Suppressor macrophage (primary cell): ENCODE measurements at places on chromosomes 5 and 9.

- DNase-seq = peak; percentile 64
Observed at GRCh38 chr9:93397661-93398373, 53.7 kb upstream of the FAM120A start.

- peak; percentile 91 for DNase-seq
Observed at GRCh38 chr5:78549043-78549442, 99.5 kb downstream of the LHFPL2 start.

DNA sequence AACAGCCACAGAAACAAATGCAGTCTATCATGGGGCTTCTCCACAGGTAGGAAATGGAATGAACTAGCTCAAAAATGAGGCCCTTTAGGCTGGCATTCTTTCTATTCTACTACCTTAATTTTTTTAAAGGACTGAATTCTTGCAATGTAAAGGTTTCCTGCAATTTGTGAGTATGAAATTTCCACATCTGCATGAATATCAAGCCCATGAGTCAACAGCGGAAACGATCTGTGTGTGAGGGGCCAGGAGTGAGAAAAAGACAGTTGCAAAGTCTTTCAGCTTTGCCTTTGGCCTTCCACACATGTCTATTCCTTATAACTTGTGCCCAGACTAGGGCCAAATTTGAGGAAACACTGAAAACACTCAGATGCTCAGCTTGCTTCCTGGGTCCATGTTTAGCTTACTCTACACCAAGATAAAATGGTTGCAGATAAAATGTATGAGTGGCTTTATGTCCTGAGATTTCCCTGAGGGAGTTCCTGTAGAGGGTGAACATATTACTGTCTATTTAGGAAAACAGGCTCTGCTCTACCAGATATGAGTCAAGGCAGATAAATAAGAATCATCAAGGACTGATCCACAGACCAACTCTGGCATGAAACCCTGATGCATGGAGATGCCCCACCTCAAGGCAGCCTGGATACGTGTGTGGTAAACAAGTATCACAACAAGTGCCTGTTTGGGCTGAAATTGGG lies 46.5 kb downstream of the RETREG1 start:
- DNase-seq = no peak

DNA sequence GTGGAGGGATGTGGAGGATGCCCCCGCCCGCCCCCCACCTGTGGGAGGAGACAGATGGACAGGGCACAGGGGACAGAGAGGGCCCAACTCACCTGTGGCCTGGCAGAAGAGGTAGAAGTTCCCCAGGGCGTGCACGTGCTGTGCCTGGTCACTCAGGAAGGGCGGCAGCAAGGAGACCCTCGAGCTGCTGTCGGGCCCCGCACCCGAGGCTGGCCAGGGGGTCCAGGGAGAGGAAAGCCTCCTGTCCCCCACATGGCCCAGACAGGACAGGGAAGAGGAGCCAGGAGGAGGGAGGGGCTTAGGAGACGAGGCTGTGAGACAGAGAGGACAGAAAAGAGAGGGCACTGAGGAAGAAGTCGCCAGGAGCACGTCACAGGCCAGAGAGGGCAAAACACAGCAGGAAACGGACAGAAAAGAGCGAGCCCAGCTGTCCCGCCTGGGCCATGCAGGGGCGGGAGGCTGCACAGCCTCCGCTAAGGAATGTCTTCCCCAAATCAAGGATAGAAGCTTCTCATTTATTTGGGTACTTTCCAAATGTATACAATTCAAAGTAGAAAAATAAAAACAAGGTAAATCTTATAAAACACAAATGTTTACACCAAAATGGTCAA lies 58.5 kb downstream of the SECISBP2 start:
- DNase-seq = no peak

GRCh38 chr9:113587471-113588031 lies 124.0 kb downstream of the RGS3 start:
- no peak for DNase-seq

DNA sequence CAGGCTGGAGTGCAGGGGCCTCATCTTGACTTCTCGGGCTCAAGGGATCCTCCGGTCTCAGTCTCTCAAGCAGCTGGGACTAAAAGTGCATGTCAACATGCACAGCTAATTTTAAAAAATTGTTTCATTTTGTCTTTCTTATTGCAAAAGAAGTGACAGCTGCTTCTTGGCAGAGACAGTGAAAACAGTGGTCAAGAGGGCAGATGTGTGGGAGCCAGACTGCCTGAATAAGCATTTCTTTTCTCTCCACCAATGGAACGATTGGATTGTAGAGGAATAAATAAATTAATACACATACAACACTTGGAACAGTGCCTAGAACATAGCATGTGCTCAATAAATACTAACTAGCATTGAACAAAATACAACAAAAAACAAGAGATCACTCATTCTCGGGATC lies 27.4 kb upstream of the KIF4B start:
- DNase-seq = no peak

- DNase-seq = no peak
Observed at GRCh38 chr5:9781275-9781674, 151.1 kb upstream of the TAS2R1 start.

DNA sequence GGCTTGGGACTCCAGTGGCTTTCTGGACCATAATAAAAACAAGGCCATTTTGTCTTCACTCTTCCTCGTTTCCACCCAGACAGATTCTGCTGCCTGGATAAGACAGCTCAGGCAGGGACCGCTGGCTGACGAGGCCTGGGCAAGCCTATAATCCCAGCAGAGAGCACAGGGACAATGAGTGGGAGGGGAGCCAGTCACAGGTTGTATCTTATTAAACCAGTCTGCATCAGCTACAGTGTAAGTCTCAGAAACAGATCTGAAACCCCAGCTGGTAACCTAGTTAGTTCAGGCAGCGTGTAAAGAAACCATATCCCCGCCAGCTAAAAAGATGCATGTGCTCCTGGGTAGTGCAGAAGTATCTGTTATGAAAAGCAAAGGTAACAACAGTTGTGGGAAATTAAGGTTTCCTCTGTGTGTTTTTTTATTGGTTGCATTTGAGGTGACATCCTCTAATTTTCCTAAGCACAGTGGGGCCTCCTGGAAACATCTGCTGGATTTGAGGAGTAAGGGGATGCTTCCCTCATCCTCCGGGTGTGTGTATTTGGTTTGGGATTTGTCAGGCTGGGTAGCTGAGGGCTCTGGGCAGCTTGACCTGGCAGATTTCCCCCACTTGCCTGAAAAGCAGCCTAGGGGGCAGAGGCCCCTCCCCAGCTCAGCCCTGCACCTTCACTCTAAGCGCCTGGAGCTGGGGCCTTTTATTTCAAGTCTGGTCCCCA lies 15.2 kb upstream of the TAL2 start:
- no peak for DNase-seq

GRCh38 chr9:3850098-3850497 lies 324.3 kb upstream of the RFX3 start:
- no peak for DNase-seq

- no peak for DNase-seq
Observed at GRCh38 chr5:16759147-16759773, 142.5 kb upstream of the RETREG1 start.
